ENCODE measurements at places on chromosomes 4 and X. TPM values are rescaled to one million over a fixed set of nuclear protein-coding genes. Genes with fewer than 3 reads are reported as not detected.

DNA sequence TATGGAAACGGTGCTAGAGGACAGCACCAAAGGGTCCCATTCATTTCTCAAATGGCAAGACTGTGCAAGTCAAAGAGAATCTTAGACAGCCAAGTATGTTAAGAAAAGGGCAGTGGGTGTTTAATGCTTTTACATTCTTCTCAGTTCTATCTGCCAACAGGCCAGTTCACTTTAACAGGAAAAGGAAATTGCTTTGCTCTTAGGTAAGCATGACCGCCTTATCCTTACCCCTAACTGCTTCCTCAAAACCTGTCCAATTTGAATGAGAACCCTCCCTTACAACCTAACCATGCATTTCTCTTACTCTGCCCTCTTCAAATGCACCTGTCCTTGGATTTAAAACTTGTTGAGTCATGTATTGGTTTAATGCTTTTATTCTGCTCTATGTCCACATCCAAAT, 44.5 kb upstream of the BLTP1 start:
- H3K36me3 ChIP-seq: no peaks in the 10 kb centered on the region
- peaks cover 11% of the 10 kb centered on the region for H3K27me3 ChIP-seq
- H3K4me3 ChIP-seq: no peak overlapping the region
- no peak for DNase-seq
- no peak overlapping the region for H3K27ac ChIP-seq

- H3K4me1 ChIP-seq: no peaks in the 10 kb centered on the region
- no peak overlapping the region for H3K4me3 ChIP-seq
- no peaks in the 10 kb centered on the region for H3K36me3 ChIP-seq
- no peak for DNase-seq
Observed at GRCh38 chr4:19366916-19367315, 884.8 kb upstream of the SLIT2 start.

DNA sequence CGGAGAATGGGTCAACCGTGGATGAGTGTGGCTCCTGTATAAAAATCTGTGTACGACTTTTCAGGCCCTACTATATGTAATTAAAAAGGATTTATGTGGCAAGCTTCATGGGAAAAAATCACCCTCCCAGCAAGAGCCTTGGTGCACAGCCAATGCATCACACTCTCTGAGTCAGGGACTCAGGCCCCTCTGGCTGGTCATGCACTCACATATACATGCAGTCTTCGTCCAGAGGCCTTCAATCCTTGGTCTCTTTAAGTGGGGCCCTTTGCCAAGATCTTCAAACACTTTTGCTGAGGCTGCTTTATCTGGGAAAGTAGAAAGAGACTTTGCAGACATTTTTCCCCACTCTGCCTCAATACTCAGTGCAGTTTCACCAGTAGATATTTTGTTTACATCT, 311.4 kb upstream of the FSTL5 start:
- no peak overlapping the region for H3K27ac ChIP-seq
- no peak overlapping the region for H3K4me3 ChIP-seq
- H3K36me3 ChIP-seq: no peaks in the 10 kb centered on the region
- H3K27me3 ChIP-seq: no peaks in the 10 kb centered on the region

FGFBP1 gene
- not detected for total RNA-seq
